ENCODE measurements at places on chromosomes 4 and X.

- DNase-seq: no peak
Observed at GRCh38 chr4:27278615-27279375, 418.2 kb downstream of the STIM2 start.

DNA sequence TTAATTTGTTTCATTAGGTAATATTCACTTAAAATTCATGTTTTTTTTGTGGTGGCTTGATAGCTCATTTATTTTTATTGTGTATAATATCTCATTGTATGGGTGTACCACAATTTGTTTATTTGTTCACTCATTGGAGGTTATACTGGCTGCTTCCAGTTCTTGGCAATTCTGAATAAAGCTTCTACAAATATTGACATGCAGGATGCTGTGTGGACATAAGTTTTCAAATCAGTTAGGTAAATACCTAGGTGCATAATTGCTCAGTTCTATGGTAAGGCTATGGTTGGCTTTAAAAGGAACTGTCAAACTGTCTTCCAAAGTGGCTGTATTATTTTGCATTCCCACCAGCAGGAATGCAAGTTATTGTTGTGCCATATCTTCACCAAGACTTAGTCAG, 504.5 kb upstream of the GALNTL6 start:
- DNase-seq: no peak

DNA sequence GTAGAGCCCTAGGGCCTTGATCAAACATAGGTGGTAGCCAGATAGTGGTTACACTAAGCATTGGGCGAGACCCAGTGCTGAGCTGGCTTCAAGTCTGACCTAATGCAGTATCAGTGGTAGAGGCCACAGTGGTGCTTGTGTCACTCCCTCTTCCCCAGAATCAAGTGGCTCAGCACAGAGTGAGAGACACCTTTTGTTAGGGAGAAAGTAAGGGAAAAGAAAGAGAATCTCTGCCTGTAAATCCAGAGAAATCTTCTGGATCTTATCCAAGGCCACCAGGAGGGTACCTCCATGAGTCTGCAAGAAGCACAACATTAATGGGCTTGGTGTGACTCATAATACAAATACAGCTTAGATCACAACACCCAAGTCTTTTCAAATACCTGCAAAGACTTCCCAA, 117.7 kb upstream of the SLC6A14 start:
- no peak for DNase-seq

GRCh38 chr4:40337051-40337450, 1.9 kb downstream of the CHRNA9 start:
- no peak for DNase-seq

GRCh38 chrX:24298191-24298590, 15.7 kb downstream of the SUPT20HL2 start:
- DNase-seq: no peak

DNA sequence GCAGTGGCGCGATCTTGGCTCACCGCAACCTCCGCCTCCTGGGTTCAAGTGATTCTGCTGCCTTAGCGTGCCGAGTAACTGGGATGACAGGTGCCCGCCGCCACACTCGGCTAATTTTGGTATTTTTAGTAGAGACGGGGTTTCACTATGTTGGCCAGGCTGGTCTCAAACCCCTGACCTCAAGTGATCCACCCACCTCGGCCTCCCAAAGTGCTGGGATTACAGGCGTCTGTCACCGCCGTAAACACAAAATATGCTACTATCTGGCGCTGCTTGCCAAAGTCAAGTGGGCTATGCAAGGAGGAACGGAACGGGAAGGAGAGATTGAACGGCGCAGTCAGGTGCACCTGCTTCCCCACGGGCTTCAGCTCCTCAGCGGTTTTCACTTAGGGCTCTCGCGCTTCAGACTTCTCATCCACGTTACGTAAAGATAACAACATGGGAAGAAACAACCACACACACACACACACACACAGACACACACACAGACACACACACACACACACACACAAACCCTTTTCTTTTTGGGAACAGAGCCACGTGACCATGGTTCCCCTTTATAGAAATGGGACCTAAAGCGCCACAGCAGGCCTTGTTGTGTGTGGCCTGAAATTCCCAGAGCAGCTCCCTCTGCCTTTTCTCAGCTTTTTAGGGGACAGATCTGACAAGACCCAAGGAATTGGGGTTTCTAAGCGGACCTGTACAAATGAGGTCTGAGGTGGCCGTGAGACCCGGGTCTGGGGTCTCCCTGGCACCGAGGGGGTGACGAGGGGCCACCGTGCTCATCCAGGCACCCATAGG, 1.5 kb downstream of the P2RY8 start:
- peak; percentile 80 for DNase-seq

- DNase-seq: no peak
Observed at GRCh38 chr4:180394730-180395129, 1848.5 kb upstream of the TENM3 start.

DNA sequence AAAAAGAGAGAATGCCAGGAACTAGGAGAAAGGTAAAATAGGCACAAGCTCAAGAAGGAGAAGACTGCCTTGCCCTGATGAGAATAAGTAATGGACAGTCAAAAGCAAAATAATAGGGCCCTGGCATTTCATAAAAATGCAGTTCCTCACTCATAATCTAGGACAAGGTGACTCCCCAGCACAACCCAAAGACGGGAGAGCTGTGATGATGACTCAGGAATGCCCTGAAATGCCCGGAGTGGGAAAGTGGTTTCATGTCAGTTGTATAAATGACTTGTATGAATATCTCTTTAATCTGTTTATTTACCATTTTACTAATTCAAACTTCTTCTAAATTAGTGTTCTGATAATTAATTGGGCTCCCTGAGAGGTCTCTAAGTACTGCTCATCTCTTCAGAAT, 28.8 kb upstream of the SETD7 start:
- no peak for DNase-seq

DNA sequence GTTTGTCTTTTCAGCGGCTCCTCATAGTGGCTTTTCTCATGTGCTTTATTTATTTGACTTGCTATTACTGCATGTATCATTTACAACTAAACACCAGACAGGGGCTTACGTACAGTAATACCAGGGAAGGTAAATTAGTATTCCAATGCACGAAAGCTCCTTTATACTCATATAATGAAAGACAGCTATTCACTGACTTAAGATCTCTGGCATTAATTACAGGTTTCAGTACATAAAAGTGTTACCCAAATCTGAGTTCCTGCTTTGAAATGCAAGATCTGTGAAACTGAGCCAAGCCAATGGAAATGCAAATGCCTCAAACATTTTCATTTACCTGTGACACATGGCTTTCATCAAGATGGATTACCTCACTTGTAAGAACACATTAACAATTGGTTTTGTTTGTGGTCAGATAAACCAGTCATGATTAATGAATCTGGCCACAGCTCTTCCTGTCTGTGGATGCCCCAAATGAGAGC, 107.2 kb downstream of the ANAPC4 start:
- no peak for DNase-seq

GRCh38 chr4:71189471-71189870, 149.3 kb upstream of the SLC4A4 start:
- DNase-seq: no peak

GRCh38 chr4:26715636-26716242, 131.9 kb downstream of the TBC1D19 start:
- DNase-seq: no peak

GRCh38 chr4:3339577-3339976, 46.8 kb downstream of the RGS12 start:
- DNase-seq: no peak

DNA sequence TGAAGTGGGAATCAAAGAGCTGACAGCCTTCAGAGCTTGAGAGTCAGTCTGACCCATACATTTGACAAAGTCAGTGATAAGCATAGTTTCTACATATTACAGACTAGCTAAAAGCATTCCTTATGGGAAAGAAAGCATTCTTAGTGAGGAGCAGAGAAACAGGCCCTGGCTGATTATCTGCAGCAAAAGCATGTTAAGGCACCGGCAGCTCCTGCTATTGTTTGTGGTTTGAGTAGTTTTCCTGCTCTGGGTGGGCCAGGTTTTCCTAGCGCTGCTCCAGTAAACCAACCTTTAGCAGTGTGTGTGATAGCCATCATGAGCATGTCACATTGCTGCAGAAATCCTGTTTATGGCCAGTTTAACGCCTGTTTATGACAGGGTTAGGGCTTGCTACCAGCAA, 51.6 kb upstream of the WDR1 start:
- DNase-seq: no peak

DNA sequence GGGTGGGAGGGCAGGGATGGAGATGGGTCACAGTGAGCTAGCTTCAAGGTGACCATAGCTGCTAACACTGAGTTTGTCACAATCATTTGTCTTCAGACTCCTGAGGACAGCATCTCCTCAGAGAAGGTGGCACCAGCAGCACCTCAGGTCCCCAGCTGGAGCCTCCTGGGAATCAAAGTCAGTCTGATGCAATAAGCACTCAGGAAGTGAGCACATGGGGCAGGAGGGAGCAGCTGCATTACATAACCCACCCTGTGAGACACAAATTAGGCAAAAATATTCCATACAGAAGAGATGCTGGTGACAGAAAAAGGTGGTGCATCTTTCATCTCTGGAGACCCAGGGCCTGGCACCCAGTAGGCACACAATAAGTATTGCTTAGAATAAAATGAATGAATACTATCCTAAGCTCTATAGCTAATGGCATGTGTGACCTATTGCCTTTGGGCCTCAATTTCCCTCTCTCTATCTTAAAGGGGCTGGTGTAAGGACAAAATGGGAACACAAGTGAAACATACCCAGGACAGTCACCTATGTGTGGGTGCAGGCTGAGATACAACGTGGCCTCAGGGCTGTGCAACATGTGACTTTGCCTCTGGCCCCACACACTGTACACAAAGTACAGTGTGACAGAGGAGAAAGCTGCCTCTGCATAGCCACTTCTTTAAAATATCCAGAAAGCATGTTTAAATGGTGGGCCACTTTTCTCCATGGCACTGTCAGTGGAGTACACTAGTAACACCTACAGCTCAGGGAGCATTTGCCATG, 37.1 kb downstream of the SLC39A8 start:
- DNase-seq: no peak

DNA sequence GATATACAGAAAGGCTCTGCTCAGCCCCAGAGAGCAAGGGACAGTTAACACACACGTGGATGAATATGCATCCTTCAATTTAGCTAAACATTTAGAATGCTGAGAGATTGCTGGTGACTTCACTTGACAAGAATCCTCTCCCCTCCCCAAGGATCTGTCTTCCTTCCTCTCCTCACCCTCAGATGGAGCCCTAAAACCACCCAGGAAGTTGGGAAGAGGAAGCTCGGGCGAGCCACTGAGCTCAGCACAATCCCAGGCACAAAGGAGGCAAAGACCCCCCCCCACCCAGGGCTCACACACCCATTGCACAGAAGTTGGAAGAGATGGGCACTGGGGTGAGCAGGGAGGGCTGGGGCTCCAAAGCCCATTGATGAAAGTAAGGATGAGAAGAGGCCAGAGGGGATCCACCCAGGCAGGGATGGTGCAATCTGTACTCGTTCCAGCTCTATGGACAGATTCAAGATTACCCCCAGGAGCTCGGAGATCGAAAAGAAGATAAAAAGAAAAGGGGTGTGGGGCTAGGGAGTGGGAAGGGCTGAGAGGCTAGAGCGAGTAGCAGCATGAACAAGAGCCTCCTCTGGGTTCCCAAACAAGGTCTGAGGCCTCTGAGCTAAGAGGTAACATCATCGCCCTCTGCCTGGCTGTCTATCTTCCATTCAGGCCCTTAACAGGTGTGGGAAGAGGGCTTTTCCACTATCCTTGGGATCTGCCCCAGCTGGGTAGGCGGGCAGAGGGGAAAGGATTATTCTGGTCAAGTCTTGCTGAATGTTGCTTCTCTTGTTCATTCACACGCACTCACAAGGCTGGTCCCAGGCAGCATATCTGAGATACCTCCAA, 1.2 kb downstream of the TFE3 start:
- DNase-seq: peak; percentile 36

GRCh38 chrX:151538190-151539122, 25.0 kb upstream of the PASD1 start:
- no peak for DNase-seq

- DNase-seq: peak; percentile 34
Observed at GRCh38 chr4:15238720-15239119, 189.1 kb upstream of the C1QTNF7 start.

DNA sequence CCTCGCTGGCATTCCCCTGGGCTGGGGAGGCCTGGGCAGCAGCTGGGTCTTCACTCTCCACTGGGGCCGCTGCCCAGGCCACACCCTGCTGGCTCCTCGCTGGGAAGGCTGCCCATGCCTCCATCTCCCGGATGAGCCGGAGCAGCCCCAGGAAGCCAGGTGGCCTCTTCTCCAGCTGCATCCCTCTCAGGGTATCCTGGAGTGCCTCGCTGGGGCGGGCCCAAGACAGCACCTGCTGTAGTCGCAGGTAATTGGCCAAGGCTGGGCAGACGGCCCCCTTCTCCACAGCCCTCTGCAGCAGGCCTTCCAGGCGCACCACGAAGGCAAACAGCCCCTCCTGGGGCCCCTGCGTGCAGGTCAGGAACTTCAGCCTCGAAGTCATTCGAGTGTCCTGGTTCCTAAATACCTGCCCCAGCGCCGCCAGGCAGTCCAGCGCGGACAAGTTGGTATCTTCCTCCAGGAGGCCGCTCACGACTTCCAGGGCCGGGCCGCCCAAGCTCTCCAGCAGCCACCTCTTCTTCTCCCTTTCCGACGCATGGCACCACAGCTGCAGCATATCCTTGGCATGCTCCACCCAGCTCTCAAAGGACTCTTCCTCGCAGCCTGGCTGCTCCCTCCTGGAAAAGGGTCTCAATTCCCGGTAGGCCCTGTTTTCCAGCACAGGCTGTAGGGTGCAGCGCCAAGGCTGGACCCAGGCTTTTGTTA, 3.7 kb downstream of the PNMA6E start:
- no peak for DNase-seq

- no peak for DNase-seq
Observed at GRCh38 chr4:88242144-88242543, 42.2 kb downstream of the PPM1K start.

DNA sequence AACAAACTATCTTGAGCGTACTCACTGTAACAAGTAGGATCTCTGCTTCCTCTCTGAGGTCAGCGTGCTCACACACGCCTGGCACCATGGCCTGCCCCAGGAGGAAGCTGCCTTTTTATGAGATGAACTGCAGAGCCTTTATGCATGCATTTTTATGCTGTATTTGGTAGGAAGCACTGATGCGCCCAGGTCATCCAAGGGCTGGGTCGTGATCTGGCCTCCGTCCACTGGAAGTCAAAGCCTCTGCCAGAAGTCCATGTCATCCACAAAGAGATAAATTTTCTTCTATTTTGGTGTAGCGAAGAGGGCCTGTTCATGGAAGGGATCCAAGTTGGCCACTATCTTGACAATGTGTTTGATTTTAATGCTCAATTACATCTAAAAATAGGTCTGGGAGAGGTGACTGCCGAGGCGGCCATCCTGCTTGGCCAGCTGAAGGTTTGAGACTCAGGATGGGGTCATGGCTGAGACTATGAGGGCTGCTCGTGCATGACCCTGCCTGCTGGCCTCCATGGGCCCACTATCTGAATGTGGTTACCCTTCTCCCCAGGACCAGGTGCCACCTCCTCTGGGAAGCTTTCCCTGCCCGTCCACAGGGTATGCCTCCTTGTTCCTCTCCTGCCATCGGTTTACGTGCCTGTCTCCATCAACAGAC, 50.3 kb downstream of the HTRA3 start:
- DNase-seq: no peak

DNA sequence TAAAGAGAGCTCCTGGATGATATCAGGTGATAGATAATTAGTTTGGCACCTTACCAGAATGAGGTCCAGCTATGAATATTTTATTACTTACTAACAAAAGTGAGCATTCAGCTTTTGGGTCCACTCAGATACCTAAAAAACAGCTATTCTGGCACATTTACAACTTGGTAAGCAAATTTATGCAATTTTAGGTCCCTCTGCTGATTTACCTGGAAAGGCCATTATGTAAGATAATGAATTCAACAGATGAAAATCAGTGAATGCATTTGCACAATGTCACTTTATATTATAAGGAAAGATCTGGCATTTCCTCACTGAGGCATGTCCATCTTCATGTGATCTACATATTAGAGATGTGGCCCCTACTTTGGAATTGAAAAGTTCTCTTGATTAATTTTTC, 517.0 kb downstream of the SPRY1 start:
- no peak for DNase-seq
